ENCODE measurements at places on chromosomes 4 and X.

- no peak for DNase-seq
Measured at GRCh38 chr4:85928775-85929591, 430.9 kb downstream of the MAPK10 start.

- DNase-seq = no peak
Measured at GRCh38 chrX:12471061-12471460, 320.2 kb upstream of the PRPS2 start.

GRCh38 chrX:32480019-32480418 is 731.3 kb downstream of the DMD start:
- DNase-seq = no peak

- no peak for DNase-seq
Measured at GRCh38 chrX:21990832-21991231, 41.3 kb upstream of the PHEX start.

GRCh38 chrX:54134269-54134668 is 48.8 kb downstream of the FAM120C start:
- no peak for DNase-seq

DNA sequence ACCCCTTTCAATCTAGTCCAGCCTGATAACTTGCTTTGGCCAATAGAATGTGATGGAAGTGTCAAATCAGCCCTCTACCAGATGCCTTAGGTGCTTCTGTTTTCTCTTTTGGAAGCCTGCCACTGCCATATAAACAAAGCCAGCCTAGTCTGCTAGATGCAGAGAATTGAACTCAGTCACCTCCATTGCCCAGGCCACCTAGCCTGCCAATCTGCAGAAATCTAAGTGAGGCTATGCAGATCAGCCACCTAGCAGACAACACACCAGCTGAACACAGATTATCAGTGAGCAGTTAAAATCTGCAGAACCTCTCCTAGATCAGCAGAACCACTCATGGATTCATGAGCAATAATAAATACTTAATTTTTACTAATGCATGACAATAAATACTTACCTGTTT is 1108.2 kb downstream of the PCDH18 start:
- no peak for DNase-seq

DNA sequence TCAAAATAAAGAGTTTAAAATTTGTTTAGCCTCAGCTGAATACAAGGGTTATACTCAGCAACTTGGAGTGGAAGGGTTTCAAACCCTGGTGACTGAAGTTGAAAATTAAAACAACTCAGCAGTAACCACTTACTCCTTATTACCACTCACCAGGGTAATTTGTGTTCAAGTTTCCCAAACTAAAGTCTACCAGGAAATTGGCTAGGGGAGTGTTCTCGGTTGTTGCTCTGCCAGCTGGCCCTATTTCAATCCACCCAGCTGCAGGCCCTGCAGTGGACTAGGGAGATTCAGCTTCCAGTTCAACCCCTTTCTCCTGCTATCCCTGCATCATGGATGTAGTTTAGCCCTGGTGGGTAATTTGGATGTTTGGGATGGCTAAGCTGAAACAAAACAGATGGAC is 37.8 kb upstream of the EXOC1L start:
- no peak for DNase-seq

- DNase-seq = no peak
Measured at GRCh38 chrX:74534569-74535038, 79.8 kb downstream of the RLIM start.

- DNase-seq = no peak
Measured at GRCh38 chrX:136523770-136524169, 8.2 kb upstream of the VGLL1 start.

GRCh38 chr4:186887752-186888151 is 164.1 kb upstream of the FAT1 start:
- no peak for DNase-seq

DNA sequence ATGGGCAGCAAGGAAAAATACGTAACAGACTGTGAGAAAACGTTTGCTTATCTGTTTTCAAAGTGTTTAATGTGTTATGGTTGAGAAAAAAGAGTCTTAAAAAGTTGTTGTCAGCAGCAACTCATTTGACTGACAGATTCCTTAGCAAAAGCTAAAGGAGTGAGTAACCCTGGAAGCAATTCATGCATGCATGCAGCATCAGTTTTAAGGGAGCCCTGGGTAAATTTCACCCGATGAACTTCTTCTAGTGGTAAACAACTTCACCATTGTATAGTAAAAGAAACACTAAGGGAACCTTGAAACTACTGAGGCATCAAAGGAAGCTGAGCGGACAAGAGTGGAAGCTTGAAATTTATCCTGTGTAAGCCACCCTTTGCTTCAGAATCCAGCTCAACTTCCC is 583.2 kb upstream of the INTU start:
- no peak for DNase-seq

DNA sequence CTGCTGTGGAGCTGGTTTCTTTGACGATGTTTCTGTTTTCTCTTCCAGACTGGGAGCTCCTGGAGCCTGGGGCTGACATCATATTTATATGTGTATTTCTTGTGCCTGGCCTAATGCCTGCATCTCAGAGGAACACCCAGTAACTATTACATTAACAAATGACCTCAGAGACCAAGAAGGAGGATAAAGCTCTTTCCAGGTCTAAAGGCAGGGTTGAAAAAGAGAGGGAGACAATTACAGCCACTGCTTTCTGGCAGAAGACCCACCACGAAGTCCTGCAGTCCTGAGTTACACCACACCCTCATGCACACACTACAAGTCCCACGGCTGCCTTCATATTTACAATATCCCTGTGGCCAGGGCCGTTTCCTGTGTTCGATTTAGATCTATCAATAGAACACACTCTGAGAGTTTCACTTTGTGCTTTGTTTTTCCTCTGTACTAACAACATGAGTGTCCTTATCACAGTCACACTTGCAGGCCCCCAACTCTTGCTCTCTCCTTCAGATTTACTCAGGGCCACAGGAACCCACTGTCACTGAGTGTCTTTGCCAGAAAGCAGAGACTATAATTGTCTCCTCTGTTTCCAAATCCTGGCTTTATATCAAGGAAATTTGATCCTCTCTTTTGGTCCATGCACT is 535.5 kb downstream of the MID1IP1 start:
- DNase-seq = no peak

- DNase-seq = no peak
Measured at GRCh38 chrX:105488716-105489115, 268.2 kb upstream of the TEX13A start.

All from GM04503 (cell line).